ENCODE measurements at places on chromosomes 16 and 17. TPM values are rescaled to one million over a fixed set of nuclear protein-coding genes. Genes with fewer than 3 reads are reported as not detected.

Gene KRTAP4-2
- total RNA-seq: not detected

Gene SLC5A10
- total RNA-seq: not detected

Gene CA4
- total RNA-seq: 1.8 TPM

Gene PIMREG
- 7.4 TPM for total RNA-seq

Gene SLC47A1
- 0.92 TPM for total RNA-seq

Gene CBFA2T3
- total RNA-seq: 2.3 TPM

Gene KRT28
- not detected for total RNA-seq

Gene PRSS21
- total RNA-seq: not detected

Gene NHLRC4
- total RNA-seq: 0.69 TPM

Gene PDPR
- total RNA-seq: 15.0 TPM

Gene C16orf86
- total RNA-seq: 2.5 TPM

Gene KRTAP3-2
- not detected for total RNA-seq

Gene PRSS22
- total RNA-seq: not detected

Gene PPY
- not detected for total RNA-seq

Gene ERAL1
- 26.8 TPM for total RNA-seq

Gene NEUROD2
- total RNA-seq: 0.46 TPM

Gene WNT3
- 10.4 TPM for total RNA-seq

Gene LPCAT2
- total RNA-seq: 16.1 TPM

Gene DHRS7C
- total RNA-seq: not detected

Gene TBX2
- total RNA-seq: 1.4 TPM

Gene BPTF
- 113 TPM for total RNA-seq

Gene ADPRM
- 15.2 TPM for total RNA-seq

Gene ENPP7
- not detected for total RNA-seq

Gene SLFN12L
- total RNA-seq: 0.46 TPM

Gene FAM20A
- total RNA-seq: 3.0 TPM

Gene KRTAP2-1
- total RNA-seq: not detected

Gene ZC3H18
- total RNA-seq: 19.8 TPM

Gene TMC7
- total RNA-seq: 5.1 TPM

Gene IRX5
- total RNA-seq: 3.5 TPM

Gene HES7
- 0.46 TPM for total RNA-seq

Gene PDE6G
- total RNA-seq: not detected

Gene ELMO3
- 0.69 TPM for total RNA-seq

Gene TMEM219
- 35.1 TPM for total RNA-seq

Gene CCL7
- total RNA-seq: not detected

Gene FGF11
- total RNA-seq: 9.0 TPM

Gene TRPV2
- total RNA-seq: 11.1 TPM

Gene CLN3
- total RNA-seq: 21.5 TPM

Gene KRTAP1-1
- not detected for total RNA-seq

Gene PIRT
- 5.3 TPM for total RNA-seq

Gene GALR2
- not detected for total RNA-seq

Gene CPD
- 99.9 TPM for total RNA-seq

Gene LITAFD
- total RNA-seq: not detected

Gene TRIM65
- total RNA-seq: 10.6 TPM

Gene PYDC1
- 0.92 TPM for total RNA-seq

Gene SARM1
- total RNA-seq: 32.8 TPM

Gene MFAP4
- 0.92 TPM for total RNA-seq

Gene CA7
- total RNA-seq: not detected

Gene CPNE7
- 46.1 TPM for total RNA-seq

Gene SMTNL2
- total RNA-seq: 5.8 TPM
